ENCODE measurements at places on chromosomes 13 and 19. TPM values are rescaled to one million over a fixed set of nuclear protein-coding genes. Genes with fewer than 3 reads are reported as not detected.

The ELOF1 gene
- 47.0 TPM for total RNA-seq

The POU2F2 gene
- total RNA-seq: 33.9 TPM

The CD37 gene
- total RNA-seq: 246 TPM

The KCNC3 gene
- total RNA-seq: 1.1 TPM

The JAK3 gene
- total RNA-seq: 119 TPM

The FARSA gene
- 73.3 TPM for total RNA-seq

The SPINT2 gene
- total RNA-seq: 50.3 TPM

The PLPP2 gene
- total RNA-seq: not detected

The HSD17B14 gene
- 3.3 TPM for total RNA-seq

The ANKRD24 gene
- total RNA-seq: 1.7 TPM

The IGSF23 gene
- total RNA-seq: not detected

The ZNF90 gene
- total RNA-seq: 21.0 TPM

The ZNF497 gene
- 2.1 TPM for total RNA-seq

The ADAMTSL5 gene
- total RNA-seq: 1.8 TPM

The SULT2A1 gene
- not detected for total RNA-seq

The CRB3 gene
- 3.5 TPM for total RNA-seq

The BCAM gene
- total RNA-seq: not detected

The CTXN1 gene
- total RNA-seq: not detected

The POLR1D gene
- 140 TPM for total RNA-seq

The RASGRP4 gene
- 0.31 TPM for total RNA-seq

The ZNF419 gene
- 19.3 TPM for total RNA-seq

The UPF3A gene
- total RNA-seq: 63.8 TPM

The CLEC4G gene
- total RNA-seq: not detected

The LRRC25 gene
- 1.2 TPM for total RNA-seq

The C13orf42 gene
- not detected for total RNA-seq

The SIGLEC14 gene
- 0.57 TPM for total RNA-seq

The ZNF225 gene
- 7.8 TPM for total RNA-seq

The ITGBL1 gene
- total RNA-seq: not detected

The PSG6 gene
- not detected for total RNA-seq

The DIAPH3 gene
- total RNA-seq: 18.3 TPM

The CFAP97D2 gene
- not detected for total RNA-seq

The CD177 gene
- total RNA-seq: not detected

The RDH8 gene
- total RNA-seq: not detected

The KLHL1 gene
- total RNA-seq: not detected

The CD22 gene
- 1.8 TPM for total RNA-seq

The ETV2 gene
- 1.9 TPM for total RNA-seq

The VAV1 gene
- 108 TPM for total RNA-seq

The PROZ gene
- not detected for total RNA-seq

The FUT3 gene
- total RNA-seq: not detected

The PABPC3 gene
- total RNA-seq: 0.42 TPM

The ZFP28 gene
- 12.2 TPM for total RNA-seq

The IGFL2 gene
- not detected for total RNA-seq

The UPF1 gene
- total RNA-seq: 93.2 TPM

All from activated naive CD8-positive, alpha-beta T cell treated with anti-CD3 and anti-CD28 coated beads, Interleukin-2, amount 10 ng/mL, durations not matched to agents 7 days and 5 days (primary cell).